ENCODE measurements at places on chromosomes 11 and 22.

DNA sequence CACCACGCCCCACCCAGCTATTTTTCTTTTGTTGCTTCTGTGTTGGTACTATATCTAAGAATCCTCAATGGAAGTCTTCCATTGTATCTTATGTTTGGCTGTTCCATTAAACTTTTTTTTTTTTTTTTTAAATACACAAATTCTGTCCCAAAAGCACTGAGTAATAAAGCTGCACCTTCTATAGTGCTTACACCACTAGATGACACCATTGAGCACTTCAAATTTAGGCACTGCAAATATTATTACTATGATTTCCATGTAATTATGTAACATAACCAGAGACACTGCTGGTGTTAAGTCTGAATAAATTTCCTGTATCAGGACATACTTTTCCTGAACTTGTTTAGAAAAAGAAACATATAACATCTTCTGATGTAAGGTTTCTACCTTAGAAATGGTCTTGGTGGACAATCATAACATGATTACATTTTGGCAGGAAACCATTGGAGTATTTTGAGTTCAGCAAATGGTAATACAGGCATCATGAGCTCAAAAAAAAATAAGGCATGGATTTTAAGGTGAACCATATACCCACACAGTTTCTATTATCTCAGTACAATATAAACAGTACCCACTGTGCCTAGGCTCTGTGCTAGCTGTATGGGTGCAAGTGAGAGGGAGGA is 110.5 kb downstream of the ATG16L2 start:
- peak; percentile 88 for DNase-seq

DNA sequence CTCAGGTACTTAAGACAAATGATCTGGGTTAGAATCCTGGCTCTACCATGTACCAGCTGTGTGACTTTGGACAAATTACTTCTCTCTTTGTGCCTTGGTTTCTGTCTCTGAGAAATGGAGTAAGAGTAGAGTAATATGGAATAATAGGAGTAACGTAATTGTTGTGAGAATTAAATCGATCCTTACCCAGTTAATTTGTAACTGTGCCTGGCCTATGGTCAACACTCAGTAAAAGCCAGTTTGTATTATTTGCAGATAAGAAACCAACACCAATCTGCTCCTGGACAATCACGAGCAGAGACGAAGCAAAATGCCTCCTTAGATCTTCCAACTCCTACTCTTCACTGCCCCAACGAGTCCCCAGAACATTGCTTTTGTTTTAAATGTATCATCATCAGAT is 266.7 kb downstream of the DCDC1 start:
- DNase-seq: no peak

DNA sequence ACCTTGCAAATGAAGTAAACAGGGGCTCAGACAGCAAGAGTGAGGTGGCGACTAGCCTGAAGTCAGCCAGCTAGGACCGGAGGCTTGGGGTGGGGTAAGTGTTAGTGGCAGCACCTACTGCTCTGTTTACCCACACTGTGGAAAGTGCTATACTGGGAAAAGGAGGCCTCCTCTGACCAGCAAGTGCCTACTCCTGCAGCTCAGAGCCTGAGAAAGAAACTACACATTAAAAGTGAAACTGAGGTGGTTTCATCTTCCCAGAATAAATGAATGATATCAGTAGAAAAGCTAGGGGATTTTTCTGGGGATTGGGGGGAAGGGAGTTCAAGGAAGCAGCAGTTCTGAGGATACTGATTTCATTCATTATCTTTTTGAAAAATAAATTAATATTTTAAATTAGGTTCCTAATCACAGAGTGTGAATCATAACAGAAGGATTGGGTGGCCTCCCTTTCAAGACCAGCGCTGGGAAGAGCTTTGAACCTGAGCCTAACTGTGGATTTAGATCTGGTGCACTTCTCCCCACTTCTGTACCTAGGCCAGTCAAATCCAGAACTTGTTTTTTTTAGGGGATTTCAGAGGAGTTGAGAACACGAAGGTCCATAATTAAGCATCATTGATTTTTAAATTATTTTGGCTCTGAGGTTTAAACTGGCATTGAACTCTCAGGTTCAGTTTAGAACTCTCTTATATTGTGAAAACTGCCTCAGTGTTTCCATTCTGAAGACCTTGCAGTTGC is 48.1 kb upstream of the GRAMD1B start:
- no peak for DNase-seq

GRCh38 chr11:44361813-44362212 is 51.9 kb upstream of the ALX4 start:
- DNase-seq: no peak

GRCh38 chr11:8948886-8949285 is 6.1 kb upstream of the ASCL3 start:
- peak; percentile 84 for DNase-seq

Data from OCI-M1 (cell line).